ENCODE measurements at places on chromosomes 7 and 10.

DNA sequence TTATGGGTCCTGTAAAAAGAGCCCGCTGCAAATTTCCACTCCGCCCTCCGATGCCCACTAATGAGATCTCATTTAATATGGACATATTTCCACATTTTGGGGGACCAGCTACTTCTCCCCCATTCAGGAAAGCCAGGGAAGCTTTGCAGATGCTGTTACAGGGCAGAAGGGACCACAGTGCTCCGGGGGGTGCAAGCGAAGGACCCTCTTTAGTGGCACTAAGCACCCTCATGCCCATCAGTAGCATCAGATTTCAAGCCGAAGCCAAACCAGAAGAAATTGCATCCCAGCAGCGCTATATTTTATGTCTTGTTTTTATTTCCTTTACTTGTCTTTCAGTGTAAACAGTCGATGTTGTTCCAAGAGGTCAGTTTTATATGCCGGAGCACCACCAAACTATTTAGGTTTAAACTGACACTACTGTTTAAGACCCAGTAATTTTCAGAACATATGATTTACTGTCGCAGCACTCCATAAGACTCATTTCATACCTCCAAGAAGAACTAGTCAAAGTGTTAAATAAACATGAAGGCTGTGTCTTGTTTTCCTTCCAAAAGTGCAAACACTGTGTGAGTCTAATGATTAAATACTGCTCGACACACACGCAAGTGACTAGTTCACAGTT is 122.2 kb upstream of the MGMT start:
- no peak for DNase-seq

DNA sequence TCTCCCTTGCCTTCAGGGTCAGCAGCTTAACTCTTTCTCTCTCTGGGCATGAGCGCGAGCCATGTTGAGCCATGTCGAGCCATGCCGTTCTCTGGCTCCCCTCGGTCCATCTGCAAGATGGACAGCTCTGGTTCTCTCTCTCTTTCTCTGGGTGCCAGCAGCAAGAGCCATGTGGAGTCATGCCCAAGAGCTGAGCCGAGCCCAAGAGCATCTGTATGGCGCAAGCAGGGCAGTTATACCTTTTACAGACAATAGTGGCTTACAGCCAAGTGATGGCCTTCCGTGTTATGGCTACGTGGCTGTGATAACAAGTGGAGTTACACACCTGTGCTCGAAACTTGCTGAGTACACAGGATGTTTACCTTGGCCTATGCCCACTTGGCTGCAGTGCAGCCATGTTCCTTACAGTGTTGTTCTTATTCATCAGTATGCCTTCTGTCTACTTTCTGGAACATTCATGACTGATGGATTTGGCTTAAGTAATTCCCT is 327.7 kb downstream of the GLRX3 start:
- DNase-seq, result no peak

GRCh38 chr10:5806745-5807144 is 6.5 kb downstream of the GDI2 start:
- no peak for DNase-seq

DNA sequence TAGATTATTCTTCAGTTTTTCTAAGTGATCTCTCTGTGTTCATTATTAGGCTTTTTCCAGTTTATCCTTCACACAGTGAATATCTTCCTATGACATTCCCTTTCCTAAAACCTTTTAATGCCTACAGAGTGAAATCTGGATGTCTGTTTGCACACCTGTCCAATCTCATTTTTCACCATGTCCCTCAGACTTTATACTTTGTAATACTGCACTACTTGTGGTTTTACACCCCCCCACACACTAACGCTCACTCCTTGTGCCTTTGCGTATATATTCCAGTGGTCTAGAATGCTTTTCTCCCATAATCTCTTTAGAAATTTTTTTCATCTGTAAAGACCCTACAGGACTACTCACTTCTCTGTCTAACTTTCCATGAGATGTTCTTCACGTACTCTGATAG is 98.2 kb downstream of the EXOC6 start:
- DNase-seq, result no peak

GRCh38 chr10:75569506-75569905 is 138.1 kb downstream of the LRMDA start:
- DNase-seq, result no peak

- no peak for DNase-seq
Measured at GRCh38 chr10:121303287-121303890, 294.9 kb downstream of the FGFR2 start.

GRCh38 chr10:29140991-29141390 is 147.9 kb upstream of the LYZL1 start:
- no peak for DNase-seq

DNA sequence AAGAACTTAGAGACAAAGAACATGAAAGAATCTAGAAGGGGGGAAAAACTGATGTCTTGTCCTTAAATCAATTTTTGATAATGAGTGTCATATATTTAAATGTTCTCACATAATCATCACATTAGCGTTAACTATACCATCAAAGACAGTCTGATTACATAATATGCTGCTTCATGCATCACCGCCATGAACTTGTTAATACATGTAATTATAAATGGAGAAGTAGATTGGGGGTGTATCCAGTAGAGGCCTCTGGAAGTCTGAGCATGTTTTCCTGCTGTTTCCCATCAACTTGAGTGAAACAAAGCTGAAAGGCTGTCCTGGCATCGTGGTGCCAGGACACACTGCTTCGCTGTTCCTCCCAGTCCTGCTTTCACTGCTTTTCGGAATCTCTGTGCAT is 48.2 kb downstream of the PRLHR start:
- no peak for DNase-seq

- no peak for DNase-seq
Measured at GRCh38 chr7:118281196-118281595, 56.7 kb downstream of the ANKRD7 start.

GRCh38 chr10:44306147-44306710 is 78.7 kb downstream of the CXCL12 start:
- DNase-seq, result no peak

- DNase-seq, result no peak
Measured at GRCh38 chr10:131083915-131084790, 227.4 kb downstream of the TCERG1L start.

DNA sequence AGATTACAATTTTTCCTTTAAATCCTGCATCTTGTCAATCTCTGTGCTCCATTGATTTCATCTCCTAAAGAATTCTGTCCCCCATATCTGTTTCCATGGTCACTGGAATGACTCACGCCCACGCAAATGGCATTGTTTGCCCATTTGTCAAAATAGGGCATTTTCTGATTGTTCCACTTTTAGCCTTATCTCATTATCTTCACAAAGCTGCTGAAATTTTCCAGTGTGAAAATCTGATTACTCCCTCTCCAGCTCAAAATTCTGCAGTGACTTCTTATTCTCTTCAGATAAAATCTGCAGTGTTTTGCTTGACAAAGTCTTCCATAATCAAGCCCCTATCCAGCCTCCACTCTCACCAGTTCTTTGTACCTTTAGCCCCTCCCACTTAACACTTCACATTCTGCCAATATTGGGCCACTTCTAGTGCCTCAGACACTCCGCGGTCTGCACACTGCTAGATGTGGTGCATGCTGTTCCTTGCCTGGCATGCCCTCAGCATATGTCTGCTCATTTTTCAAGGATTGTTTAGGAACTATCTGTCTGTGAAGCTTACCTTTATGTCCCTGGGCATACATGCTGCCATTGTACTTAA is 33.9 kb upstream of the CTTNBP2 start:
- DNase-seq, result no peak
